ENCODE measurements at places on chromosomes 3 and 15.

DNA sequence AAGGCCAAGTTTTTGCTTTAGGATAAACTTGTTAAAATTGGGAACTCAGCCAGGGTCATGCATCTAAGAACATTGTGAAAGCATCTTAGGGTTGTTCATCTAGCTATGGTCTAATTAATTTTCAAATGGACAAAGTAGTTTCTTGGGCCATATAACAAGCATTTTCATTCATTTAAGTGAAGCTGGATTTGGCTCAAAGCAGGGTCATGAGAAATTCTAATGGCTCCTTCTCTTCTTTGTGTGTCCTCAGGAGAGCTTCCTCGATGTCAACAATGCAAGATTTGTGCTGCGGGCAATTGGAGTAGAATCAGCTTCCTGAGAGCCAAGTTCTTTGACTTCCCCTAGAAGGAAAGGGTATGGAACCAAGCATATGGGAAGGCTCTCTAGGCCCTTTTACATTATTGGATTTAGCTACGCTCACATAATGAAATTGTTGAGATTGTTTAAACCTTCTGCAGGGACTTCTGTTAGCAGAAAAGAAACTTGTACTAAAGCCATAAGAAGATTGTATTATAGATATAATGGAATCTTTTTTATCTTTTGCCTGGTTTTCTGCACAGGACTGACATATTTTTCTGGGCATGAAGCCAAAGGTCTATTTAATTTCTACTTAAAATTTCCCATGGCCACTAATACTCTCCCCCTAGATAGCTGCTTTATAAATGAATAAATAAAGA lies 1.8 kb upstream of the SAMMSON start:
- no peak for DNase-seq

- DNase-seq, result no peak
Observed at GRCh38 chr3:108403686-108404345, 106.6 kb downstream of the MYH15 start.

GRCh38 chr3:37910671-37911400 lies 49.2 kb downstream of the CTDSPL start:
- no peak for DNase-seq

- DNase-seq, result no peak
Observed at GRCh38 chr15:81569286-81570080, 195.5 kb upstream of the TMC3 start.

- DNase-seq, result no peak
Observed at GRCh38 chr15:76163457-76164295, 103.9 kb downstream of the TMEM266 start.

- peak; percentile 28 for DNase-seq
Observed at GRCh38 chr3:40920041-40920440, 279.3 kb upstream of the CTNNB1 start.

- DNase-seq, result no peak
Observed at GRCh38 chr15:91125162-91125561, 25.1 kb downstream of the SV2B start.

DNA sequence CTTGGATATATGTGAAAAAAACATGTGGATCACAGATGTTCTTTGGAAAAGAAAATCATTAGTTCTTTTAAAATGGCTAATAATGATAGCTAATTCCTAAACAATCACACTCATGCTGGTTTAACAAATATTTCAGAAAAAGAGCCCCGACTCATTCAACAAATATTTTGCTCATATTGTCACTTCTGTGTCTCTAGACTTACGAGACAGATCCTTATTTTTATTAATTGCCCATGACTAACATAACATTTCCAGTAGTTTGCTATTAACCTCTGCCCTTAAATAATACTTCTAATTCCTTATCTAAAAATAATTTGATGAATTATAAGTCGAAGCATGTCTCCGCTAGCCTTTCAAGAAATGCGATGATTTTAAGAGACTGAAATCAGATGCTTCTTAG lies 70.4 kb downstream of the SATB1 start:
- DNase-seq, result no peak

DNA sequence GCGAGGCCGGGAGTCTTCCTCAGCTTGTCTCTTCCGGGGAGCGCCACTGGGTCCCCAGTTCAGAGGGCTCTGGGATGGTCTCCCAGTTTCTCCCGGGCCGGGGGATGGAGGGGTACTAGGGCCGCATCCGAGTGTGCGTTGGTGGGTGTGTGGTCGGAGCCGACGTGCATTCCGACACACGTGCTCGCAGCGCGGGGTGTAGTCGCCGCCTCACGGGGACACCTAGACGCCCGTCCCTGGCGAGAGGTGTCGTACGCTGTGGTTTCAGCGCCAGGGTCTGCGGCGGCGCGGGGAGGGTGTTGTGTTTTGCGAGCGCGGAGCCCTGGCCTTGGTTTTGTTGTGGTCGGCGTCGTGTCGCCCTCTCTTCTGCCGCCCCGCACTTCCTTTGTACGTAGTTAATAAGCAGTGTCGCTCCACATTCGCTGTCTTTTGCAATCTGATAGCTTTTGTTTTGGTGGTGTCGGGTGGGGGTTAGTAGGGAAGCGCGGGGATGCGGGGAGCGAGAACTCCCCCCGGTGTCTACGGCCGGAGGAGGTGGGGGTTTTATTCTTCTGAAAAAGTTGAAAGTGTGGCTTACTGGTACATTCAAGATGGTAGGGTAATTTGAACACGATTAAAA lies 2.2 kb downstream of the IGF1R start:
- DNase-seq, result no peak

- DNase-seq, result no peak
Observed at GRCh38 chr3:24944805-24945520, 450.3 kb upstream of the THRB start.

DNA sequence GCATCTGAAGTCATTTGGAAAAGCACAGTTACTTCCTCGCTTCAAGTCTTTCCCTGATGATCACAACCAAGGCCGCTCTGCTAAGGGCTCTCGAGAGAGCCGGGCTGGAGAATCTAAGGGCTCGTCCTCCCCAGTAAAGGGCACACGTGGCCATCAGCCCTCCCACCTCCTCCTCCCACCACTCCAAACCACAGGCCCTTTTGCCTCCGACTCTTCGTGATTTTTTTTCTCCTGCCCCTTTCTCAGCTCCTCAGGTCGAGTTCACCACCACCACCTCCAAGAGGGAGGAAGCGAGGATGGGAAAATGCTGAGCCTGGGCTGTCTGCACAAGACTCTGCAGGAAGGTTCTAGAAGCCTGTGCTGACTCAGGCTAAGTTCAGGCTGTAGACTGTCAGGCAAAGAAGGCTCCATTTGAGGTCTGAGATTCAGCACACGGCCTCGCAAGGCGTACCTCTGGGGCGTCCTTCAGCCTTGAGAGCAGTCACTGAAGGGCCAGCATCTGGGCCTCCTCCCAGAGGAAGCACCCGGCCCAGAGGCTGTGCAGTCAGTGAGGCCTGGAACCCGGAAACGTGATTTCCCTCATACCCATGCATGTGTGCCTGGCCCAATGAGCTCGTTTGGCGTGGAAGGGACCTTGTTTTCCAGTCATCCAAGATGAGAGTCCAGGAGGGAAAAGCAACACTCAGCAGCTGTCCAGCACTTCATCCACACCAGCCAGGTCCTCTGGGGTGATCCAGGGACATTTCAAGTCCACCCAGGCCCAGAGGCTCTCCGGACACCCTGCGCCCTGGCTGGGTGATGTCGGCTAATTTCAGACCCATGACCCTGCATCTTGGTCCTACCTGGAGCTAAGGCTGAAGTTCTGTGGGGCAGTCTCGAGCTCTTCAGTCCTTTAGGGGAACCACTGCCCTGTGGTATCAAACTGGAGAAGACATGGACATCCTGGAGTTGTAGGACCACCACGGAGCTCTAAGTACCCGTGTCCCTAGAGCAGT lies 196.8 kb downstream of the XXYLT1 start:
- DNase-seq, result no peak

DNA sequence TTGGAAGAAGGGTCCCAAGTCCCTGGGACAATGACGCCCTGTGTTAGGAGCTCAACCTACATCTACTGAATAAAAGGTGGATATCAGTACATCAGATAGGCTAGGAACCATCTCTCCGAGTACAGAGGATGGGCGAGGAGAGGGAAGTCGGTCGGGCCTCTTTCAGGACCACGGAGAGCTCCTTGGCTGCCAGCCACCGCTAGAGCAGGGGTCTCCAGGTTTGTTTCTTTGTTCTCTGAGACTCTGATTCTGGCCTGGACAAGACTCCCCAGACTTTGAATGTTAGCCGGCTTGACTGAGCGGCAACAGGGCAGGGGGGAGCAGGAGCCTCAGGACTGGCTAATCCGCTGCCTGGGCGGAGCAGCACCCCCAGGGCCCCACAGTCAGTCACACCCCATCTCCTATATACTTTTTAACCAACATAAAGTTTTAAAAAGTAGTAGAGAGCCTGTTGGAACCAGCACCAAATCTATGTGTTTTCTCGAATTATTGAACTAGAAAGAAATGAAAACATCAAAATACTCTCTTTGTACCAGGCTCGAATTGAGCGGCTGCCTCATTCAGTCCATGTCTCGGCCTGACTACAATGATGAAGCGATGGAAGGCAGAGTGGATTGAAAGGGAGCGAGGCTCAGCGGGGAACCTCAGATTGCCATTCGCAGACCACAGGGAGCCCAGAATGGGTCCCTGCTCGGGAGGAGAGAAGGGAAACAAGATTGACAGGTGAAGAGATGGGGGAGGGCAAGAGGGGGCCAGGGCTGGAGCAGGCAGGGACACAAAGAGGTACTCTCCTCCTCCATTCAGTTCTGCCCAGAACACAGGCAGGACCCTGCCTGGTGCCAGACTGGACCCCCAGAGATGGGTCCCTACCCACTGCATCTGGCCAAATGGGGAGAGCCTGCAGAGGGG lies 131.6 kb downstream of the TPRA1 start:
- DNase-seq, result no peak
